Activated T-helper 1 cell treated with anti-CD3 and anti-CD28 coated beads, Interleukin-2, amount 50 U/mL, for 16 hours (primary cell): ENCODE measurements at places on chromosomes 7 and 10.

GRCh38 chr10:132459301-132460003 lies 62.5 kb downstream of the PWWP2B start:
- no peak for DNase-seq

GRCh38 chr7:45328403-45328981 lies 170.9 kb downstream of the RAMP3 start:
- DNase-seq = no peak

DNA sequence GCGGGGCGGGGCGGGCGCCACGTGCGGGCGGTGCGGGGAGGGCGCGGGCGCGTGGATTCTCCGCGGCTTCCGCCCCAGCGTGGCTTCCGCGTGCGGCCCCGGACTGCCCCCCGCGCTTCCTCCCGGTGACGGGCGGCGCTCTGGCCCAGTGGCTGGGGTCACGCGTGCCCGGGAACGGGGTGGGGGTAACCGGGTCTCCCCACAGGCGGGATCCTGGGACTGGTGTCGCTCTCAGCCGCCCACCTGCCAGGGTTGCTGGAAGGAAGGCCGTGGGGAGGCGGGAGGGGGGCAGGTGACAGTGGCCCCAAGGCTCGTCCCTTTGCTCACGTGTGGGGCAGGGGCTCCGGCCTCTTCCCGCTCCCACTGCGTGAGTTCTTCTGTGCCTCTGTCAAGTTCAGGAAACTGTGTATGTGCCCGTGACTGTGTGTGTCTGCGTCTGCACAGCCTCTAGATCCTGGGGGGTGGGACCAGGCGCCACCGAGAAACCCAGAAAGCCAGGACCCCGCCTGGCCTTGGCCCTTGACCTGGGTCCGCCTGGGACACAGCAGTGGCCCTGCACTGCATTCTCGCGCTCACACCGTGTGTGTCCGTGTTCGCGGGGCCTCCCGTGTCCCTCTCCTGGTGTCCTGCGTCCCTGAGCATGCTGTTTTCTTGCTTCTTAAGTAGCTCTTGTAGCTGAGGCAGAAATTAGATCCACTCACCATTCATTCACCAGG lies 919 bp downstream of the MAFK start:
- DNase-seq = peak; percentile 36

GRCh38 chr10:69389827-69390490 lies 26.8 kb downstream of the TACR2 start:
- no peak for DNase-seq

- DNase-seq = no peak
Observed at GRCh38 chr10:13567030-13567429, 19.7 kb upstream of the PRPF18 start.

DNA sequence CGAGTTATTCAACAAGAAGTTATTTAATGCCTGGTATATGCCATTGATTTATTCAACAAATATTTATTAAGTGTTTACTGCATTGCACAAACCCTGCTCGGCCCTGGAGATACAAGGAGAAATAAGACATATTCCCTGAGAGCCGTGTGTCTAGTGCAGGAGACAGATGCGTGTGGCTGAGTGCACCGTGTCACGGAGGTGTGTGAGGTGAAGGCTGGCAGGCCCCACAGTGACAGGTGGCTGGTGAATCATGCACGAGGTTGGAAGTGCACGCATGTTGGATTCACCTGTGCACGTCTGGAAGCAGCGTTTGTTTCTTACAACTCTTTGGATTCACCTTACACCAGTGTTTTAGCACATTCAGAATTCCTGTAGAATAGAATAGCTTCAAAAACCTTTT lies 136.6 kb upstream of the SHH start:
- DNase-seq = no peak

GRCh38 chr7:133941496-133941895 lies 185.6 kb upstream of the LRGUK start:
- no peak for DNase-seq

DNA sequence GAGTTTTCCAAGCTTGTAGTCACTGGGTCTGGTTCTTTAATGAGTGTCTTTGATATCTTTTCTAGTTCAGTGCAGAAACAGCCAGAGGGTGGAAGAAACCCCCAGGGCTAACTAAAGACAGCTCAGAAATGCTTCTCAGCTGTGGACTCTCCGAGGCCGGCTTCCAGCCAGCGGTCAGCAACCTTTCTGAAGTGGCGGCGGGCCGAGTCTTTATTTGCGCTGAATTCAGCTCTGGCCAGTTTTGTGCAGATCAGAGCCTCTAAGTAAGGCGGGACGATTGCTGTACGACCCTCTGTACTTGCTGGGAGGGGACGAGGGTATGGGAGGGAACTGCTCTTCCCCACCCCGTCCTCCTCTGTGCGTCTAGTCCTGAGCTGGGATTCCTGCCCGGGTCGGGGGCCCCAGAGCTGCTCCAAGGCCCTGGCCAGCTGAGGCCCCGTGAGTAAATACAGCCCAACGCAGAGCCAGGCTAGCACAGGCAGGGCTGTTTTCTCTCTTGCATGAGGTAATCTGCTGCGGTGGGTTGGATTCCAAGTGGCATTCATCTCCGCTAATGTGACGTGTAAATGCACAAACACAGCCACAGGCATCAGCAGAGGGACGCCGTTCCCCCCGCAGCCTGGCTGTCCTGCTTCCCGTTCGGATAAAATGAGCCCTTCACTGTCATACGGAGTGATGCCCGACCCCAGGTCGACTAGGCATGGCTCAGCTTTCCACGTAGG lies 159.8 kb downstream of the PIP4K2A start:
- DNase-seq = no peak
